ENCODE measurements at places on chromosomes 1 and 21. TPM values are rescaled to one million over a fixed set of nuclear protein-coding genes. Genes with fewer than 3 reads are reported as not detected.

The WNT9A gene
- 1.5 TPM for total RNA-seq

The TPTE gene
- total RNA-seq, result not detected

The GJA8 gene
- not detected for total RNA-seq

The CELA2B gene
- not detected for total RNA-seq

The EBNA1BP2 gene
- 73.6 TPM for total RNA-seq

The APP gene
- total RNA-seq, result 324 TPM

The MYOC gene
- not detected for total RNA-seq

Measured in pericardium fibroblast (primary cell).